ENCODE measurements at places on chromosomes 6 and 20. TPM values are rescaled to one million over a fixed set of nuclear protein-coding genes. Genes with fewer than 3 reads are reported as not detected.

DNA sequence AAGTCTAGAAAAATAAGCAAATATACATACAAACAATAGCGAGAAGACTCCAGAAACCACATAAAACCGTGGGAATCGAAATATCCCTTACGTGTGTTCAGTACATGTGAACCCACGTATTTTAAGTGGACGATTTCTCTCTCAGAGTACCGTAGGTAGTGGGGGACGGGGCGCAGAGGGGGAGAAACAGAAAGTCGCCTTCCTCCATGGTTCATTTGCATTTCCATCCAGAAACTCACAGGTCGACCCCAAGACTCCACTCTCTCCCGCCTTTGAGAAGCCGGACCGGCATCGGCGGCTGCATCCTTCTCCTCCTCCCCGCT is 538 bp upstream of the ENPP1 start:
- no peaks in the 10 kb centered on the region for H3K27me3 ChIP-seq
- no peaks in the 10 kb centered on the region for H3K4me1 ChIP-seq
- no peaks in the 10 kb centered on the region for H3K36me3 ChIP-seq
- no peak for DNase-seq
- H3K27ac ChIP-seq, result no peak overlapping the region

Gene C6orf58
- 0.20 TPM for total RNA-seq

DNA sequence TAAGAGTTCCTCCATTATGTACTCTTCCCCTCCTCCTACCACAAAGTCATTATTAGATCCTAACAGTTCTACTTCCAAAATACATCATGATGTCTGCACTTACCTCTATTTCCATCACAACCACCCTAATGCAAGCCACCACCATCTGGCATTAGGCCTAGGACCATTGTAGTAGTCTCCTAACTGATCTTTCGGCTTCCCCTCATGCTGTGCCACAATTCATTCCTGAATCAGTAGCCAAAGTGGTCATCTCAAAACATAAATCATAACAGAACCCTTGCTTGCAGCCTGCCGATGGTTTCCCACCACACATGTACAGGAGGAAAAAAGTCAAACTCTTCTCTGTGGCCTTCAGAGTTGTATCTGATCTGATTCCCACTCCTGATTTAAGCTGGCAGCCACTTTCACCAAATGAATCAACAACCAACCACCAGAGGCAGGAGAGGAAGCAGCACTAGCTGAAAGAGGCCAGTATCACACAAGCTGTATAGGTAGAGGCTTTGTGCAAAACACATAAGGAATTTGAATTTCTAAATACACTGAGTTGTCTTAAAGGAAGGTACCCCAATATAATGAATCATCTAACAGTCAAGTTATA is 26.1 kb downstream of the FAM184A start:
- no peak overlapping the region for H3K27ac ChIP-seq
- no peaks in the 10 kb centered on the region for H3K4me1 ChIP-seq
- no peak for DNase-seq
- no peak overlapping the region for H3K4me3 ChIP-seq

GRCh38 chr6:19535351-19535750 is 301.8 kb upstream of the ID4 start:
- H3K27ac ChIP-seq, result no peak overlapping the region
- H3K27me3 ChIP-seq, result no peaks in the 10 kb centered on the region
- no peaks in the 10 kb centered on the region for H3K4me1 ChIP-seq
- no peak for DNase-seq
- no peaks in the 10 kb centered on the region for H3K36me3 ChIP-seq

DNA sequence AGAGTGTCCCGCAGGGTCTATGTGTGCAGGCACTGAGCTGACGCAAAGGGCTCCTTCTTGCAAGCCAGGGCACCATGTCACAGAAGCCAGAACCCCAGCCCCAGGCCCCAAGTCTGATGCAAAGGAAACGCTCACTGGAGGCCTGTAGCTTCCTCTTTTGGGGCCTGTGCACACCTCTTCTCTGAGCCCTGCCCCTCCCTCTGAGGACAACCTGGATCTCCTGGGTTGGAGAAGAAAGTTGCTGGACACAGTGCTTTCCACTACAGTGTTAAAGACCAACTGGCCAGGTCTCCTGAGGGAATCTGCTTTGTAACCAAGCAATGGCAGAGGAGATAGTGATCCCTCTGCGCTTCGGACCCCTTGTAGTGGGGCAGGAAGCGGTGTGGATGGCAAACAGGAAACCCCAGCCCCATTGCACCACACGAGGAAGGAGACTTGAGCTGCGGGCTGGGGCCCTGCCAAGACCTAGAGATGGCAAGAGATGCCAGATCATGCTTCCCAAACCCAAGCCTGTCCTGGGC is 90.0 kb downstream of the PRND start:
- H3K4me1 ChIP-seq, result no peaks in the 10 kb centered on the region
- no peak overlapping the region for H3K4me3 ChIP-seq
- DNase-seq, result no peak
- no peak overlapping the region for H3K27ac ChIP-seq
- H3K27me3 ChIP-seq, result no peaks in the 10 kb centered on the region

DNA sequence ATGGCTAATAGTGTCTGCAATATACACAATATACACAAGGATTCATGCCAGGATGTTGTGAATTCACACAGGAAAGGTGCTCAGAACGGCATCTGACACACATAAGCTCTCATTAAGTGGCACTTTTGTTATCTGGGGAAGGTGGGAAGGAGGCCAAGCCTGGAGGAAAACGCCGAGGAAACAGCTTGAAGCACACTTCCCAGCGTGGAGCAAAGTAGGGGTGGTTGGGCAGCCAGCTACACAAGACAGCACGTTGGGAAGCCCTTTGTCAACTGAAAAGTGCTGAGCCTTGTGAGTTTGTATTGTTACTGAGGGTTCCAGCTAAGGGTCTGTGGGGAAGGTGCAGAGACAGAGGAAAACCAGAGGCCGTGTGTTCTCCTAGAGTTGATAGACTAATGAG is 181.0 kb downstream of the ZMYND8 start:
- no peaks in the 10 kb centered on the region for H3K36me3 ChIP-seq
- no peak overlapping the region for H3K27ac ChIP-seq
- no peak overlapping the region for H3K4me3 ChIP-seq
- DNase-seq, result no peak

- DNase-seq, result no peak
- no peak overlapping the region for H3K4me3 ChIP-seq
These were observed 83.4 kb downstream of the ELOVL4 start for GRCh38 chr6:79864001-79864400.

DNA sequence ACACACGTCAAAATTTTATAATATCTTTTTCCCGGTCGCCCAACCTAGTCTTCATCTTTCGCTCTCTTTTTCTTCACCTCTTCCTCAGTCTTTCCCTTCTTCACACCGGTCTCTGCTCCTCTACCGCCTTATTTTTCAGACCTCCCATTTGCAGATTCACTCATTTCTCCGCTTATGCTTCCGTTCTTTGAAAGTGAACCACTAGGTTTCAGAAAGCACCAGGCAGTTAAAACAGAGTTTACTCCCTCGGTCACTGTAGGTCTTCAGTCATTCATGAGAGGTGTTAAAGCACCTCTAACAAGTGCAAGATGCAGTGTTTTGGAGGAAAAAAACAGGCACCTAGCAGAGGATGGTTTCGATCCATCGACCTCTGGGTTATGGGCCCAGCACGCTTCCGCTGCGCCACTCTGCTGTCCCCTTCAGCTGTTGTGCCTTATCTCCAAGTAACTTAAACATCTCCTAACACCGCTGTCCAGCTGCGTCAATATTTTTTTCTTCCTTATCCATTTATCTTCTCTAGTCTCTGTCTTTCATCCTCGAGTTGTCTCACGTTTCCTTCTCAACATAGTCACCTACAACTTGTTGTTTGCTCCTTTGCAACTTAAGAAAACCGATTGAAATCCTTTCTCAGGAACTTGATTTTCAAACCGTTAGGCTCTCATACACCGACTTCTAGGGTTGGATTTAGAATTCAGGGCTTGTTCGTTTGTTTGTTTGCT is 119.7 kb upstream of the ZNF184 start:
- DNase-seq, result no peak
- H3K36me3 ChIP-seq, result no peaks in the 10 kb centered on the region
- no peak overlapping the region for H3K27ac ChIP-seq
- H3K4me1 ChIP-seq, result peaks cover 30% of the 10 kb centered on the region

Gene PEDS1
- total RNA-seq, result 31.9 TPM

DNA sequence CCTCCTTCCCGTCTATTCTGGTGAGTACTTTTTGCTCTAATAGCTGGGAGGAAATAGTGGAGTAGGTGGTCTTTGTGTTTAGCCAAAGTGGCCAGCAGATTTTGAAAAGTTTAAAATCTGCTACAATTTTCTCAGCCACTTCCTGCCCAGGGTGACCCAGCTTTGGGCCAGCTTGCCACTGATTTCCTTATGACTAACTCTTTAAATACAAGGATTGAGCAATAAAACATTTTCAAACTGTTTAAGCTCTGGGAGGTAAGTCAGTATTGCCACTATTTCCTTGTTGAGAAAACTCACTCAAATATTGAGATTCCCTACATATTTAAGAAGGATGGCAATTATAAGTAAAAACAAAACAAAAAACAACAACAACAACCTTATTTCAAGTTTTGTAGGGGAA is 54.5 kb downstream of the TRMT11 start:
- H3K4me3 ChIP-seq, result no peak overlapping the region
- H3K27ac ChIP-seq, result no peak overlapping the region
- DNase-seq, result no peak
